NCI-H187 (cell line): ENCODE measurements at places on chromosomes 6 and 20.
A peak's percentile ranks its signal among the peaks of the same experiment; 100 is the strongest.

GRCh38 chr6:6624269-6624990 lies 35.9 kb downstream of the LY86 start:
- DNase-seq: no peak

DNA sequence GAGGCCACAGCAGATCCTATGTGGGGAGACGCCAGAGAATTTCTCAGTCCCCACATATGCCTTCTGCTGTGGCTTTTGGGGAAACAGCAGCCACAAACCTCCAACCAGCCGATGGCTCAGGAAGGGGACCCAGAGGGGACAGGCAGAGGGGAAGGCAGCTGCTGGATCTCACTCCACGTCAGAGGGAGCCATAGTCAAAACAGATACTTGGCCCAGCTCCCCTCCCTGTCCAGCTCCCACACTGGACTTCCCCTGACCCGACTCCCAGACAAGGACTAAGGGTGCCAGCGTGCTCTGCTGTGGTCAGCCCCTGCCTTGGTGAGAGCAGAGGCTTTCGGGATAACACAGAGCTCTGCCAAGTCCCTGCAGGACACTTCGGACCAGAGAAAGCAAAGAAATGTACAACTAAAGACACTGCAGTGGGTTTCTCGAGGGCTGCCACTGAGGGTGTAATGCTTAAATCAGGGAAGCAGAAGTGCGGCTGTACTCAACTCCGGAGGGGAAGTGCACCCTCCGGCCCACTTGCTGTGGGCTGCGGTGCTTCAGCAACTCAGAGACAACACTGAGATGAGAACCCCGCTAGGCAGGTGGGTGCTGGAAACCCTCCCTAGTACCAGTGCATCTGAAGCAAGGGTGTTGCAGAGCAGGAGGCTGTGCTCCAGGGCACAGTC lies 47.2 kb downstream of the RRBP1 start:
- no peak for DNase-seq

DNA sequence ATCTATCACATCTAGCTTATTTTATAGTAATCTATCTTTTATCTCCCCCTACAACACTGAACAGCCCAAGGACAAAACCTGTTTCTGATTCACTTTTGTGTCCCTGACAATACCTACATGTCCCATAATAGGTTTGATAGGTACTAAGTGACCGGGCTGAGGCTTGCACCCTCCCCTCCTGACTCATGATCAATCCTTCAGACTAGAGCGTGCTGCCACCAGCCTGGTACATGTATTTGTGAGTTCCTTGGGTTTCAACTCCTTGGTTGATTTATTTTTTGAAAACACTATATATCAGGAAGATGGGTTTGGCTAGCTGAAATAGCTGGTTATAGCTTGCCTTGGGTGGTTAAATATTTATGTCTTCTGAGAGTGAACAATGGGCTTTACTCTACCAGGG lies 41.6 kb upstream of the RAB23 start:
- DNase-seq: no peak

- no peak for DNase-seq
Measured at GRCh38 chr20:7772371-7772770, 167.9 kb downstream of the HAO1 start.

- no peak for DNase-seq
Measured at GRCh38 chr6:78925317-78925716, 58.0 kb downstream of the IRAK1BP1 start.

DNA sequence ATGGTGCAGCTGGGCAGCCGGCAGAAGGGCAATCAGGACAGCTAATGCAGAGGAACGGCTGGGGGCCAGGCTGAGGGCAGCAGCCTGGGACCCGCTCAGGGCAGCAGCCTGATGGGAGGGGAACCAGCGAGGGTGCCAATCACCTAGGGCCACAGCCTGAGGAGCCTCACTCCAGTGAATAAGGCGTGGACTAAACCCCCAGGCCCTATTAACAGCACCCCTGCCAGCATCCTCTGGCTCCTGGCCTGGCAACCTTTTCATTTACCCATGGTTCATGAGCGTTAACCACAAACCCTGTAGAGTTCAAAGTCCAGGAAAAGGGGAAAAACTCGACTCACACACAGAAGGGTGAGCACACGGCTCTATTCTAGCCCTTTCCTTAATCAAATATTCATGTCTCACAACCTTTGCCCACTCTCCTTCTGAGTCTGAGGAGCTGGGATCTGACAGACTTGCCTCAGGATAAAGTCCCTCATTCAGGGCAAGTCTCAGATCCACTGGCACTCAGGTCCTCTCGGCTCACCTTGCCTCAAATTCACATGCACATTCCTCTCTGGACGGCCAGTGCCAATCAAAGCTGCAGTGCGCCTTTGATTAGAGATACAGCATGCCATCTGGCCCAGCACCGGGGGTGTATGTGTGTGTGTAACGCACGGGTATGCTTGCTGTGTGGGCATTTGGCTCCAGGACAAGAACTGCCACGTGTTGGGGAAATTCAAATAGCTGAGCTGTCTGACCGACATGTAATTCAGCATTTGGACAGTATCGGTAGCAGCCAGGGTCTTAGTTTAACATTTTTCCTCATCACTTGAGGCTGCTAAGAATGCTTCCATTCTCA lies 86.9 kb upstream of the TRAF3IP2 start:
- no peak for DNase-seq

- no peak for DNase-seq
Measured at GRCh38 chr6:144006736-144007477, 1.2 kb downstream of the PLAGL1 start.

DNA sequence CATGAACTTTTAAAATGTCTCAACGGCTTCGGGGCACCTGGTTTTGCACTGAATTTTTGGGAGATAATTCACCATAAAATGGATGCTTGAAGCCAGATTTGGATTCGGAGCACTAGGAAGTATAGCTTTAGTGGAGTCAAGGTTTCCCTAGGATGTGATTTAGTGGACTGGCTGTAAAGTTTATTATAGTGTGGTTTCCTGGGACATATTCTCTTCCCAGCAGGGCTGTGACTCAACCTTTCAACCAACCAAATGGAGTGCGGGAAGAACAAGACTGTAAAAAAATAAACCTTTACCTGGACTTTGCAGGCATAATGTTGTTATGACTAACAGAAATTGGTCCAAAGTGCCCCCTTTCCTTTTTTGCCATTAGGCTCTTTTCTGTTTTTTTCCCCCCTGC lies 327.4 kb upstream of the MAN1A1 start:
- DNase-seq: no peak

- no peak for DNase-seq
Measured at GRCh38 chr20:62944746-62945145, 6.8 kb downstream of the GID8 start.

DNA sequence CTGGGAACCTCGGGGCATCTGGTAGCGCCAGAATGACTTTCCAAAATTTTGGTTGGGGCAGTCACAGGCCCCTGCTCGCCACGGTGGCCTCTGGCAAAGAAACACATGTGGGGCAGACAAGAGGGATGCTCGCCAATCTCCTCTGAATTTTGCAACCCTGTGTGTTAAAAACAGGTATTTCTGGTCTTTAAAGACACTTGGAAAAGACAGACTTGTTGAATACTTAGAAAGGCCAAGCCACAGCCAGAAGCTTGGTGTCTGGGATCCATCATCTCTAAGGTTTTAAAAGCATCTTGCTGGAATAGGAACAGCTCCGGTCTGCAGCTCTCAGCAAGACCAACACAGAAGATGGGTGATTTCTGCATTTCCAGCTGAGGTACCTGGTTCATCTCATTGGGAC lies 31.2 kb downstream of the HLA-E start:
- DNase-seq: no peak

- DNase-seq: no peak
Measured at GRCh38 chr20:40865095-40865494, 163.5 kb upstream of the TOP1 start.

GRCh38 chr6:90440586-90441283 lies 144.1 kb upstream of the BACH2 start:
- no peak for DNase-seq

- peak; percentile 18 for DNase-seq
Measured at GRCh38 chr20:38609815-38610214, 8.2 kb downstream of the ARHGAP40 start.

GRCh38 chr6:95240514-95240913 lies 336.8 kb upstream of the MANEA start:
- no peak for DNase-seq

DNA sequence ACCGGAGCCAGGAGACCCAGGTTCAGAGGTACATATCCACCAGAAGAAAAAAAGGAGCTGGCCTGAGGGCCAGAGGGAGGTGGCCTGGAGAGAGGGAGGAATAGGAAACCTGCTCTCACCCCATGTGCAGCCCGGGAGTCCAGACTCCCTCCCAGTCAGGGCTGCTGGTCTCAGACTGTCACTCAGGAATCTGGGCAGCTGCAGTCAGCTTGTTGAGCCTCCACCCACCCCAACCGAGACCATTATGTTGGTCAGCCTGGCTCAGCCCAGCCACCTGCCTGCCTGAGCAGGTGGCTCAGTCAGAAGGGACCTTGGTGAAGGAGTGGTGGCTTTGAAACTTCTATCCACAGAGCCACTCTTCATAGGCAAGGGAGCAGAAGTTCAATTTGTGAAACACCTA lies 53.3 kb upstream of the EPB41L1 start:
- DNase-seq: peak; percentile 12

GRCh38 chr6:14012313-14013030 lies 87.7 kb downstream of the RNF182 start:
- no peak for DNase-seq

DNA sequence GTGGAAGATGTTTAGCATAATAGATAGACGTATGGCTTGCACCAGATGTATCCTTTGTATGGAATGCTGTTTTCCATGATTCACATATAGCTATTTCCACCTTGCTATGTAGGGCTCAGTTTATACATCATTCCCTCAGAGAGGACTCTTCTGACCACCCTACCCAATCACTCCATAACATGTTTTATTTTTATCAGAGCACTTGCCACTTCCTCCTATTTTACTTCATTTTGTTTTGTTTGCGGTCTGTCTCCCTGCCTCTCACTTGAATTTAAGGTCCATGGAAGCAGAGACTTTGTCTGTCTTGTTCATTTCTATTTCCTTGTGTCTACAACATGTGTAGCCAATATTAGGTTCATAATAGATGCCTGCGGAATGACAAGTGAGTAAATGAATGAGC lies 266.9 kb upstream of the CITED2 start:
- DNase-seq: no peak

DNA sequence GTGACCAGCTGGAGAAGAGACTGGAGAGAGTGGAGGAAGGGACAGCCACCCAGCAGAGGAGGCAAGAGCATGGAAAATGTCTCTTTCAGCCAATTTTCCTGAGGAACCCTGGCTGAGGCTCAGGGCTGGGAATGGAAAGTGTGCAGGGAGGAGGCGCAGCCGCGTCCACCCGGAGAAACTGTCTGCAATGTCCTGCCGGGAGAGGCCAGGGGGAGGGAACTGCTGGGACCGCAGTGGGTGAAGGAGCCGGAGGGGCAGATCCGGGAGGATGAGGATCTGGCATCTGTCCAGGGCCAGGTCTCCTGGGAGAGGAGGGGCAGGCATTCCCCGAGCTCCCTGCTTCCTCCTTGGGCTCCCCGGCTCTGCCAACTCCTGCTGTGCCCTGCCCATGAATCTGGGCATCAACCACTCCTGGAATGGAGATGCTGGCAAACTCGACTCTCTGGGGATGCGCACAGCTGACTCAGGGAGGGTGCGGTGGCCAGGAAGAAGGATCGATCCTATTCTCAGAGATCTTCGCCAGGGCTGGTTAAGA lies 17.4 kb upstream of the HM13 start:
- DNase-seq: no peak

- DNase-seq: no peak
Measured at GRCh38 chr6:46821458-46821881, 28.3 kb downstream of the MEP1A start.

GRCh38 chr6:79810185-79810705 lies 137.1 kb downstream of the ELOVL4 start:
- DNase-seq: peak; percentile 81
